ENCODE measurements at places on chromosomes 2 and 18.

- peak; percentile 21 for DNase-seq
These were observed at the start of gene NEUROD1 for GRCh38 chr2:181680055-181680936. NEUROD1 (minus strand) TSS chr2:181680517; CDS start chr2:181678860, 1,657 bp downstream.

DNA sequence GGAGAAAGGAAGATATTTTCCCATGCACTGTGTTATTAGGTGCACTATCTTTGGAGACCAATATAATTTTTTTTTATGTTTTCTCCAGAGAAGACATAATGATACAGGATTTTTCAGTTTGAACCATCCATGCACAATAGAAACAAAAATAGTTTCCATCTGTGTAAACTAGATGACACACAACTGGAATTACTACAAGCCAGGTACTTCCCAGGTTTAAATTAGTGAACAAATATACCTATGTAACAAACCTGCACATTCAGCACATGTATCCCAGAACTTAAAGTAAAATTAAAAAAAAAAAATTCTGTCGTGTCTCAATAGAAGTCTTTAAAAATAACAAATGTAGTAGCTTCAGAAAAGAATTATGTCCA is 1616.8 kb upstream of the ACVR2A start:
- DNase-seq = no peak

- no peak for DNase-seq
These were observed 144.4 kb downstream of the GFPT1 start for GRCh38 chr2:69242651-69243051.

DNA sequence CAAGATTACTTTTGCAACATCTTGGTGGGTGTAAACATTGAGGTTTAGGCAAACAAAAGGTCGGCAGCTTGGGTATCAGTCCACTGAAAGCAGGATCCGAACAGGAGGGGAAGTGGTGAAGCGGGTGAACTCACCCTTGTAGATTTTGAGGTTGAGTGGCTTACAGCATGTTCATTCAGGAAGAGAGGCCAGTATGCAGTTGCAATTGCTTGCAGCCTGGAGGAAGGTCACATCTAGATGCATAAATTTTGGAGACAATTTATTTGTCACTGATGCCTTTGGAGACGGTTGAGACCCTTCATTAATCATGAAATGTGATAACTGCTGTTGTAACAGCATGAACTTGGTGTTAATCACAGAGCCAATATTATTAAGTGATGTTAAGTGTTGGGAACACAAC is 131.1 kb downstream of the LTBP1 start:
- DNase-seq = peak; percentile 12

- DNase-seq = no peak
These were observed 142.0 kb downstream of the TMEM18 start for GRCh38 chr2:535222-535621.
